Posterior vena cava (tissue), 2 donors: ENCODE measurements at places on chromosomes 1 and 21.
A peak's percentile ranks its signal among the peaks of the same experiment; 100 is the strongest.

GRCh38 chr1:29747196-29747595 is 510.9 kb downstream of the PTPRU start:
- peak; percentile 3 for DNase-seq

GRCh38 chr1:26009796-26010447 is 11.7 kb upstream of the EXTL1 start:
- DNase-seq = no peak

DNA sequence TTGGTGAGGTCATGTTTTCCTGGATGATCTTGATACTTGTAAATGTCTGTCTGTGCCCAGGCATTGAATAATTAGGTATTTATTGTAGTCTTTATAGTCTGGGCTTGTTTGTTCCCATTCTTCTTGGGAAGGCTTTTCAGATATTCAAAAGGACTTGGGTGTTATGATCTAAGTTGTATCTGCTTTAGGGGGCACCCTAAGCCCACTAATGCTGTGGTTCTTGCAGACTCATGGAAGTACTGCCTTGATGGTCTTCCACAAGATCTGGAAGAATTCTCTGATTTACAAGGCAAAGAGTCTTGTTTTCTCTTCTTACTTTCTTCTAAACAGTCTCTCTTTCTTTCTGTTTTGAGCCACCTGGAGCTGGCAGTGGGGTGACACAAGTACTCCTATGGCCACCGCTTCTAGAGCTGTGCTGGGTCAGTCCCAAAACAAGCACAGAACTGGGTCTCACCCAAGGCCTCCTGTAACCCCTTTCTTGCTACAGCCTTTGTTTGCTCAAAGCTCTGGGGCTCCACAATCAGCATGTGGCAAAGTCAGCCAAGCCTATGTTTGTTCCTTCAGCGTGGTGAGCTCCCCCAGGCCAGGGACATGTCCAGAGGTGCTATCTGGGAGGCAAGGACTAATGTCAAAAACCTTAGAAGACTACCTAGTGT is 12.6 kb downstream of the VN1R5 start:
- DNase-seq = no peak

- no peak for DNase-seq
Observed at GRCh38 chr1:221204055-221204833, 325.0 kb downstream of the HLX start.

GRCh38 chr1:45876000-45876617 is 72.7 kb downstream of the MAST2 start:
- DNase-seq = no peak

- no peak for DNase-seq
Observed at GRCh38 chr1:165371588-165372225, 15.2 kb upstream of the LMX1A start.

GRCh38 chr1:167332503-167332902 is 111.8 kb downstream of the POU2F1 start:
- no peak for DNase-seq

DNA sequence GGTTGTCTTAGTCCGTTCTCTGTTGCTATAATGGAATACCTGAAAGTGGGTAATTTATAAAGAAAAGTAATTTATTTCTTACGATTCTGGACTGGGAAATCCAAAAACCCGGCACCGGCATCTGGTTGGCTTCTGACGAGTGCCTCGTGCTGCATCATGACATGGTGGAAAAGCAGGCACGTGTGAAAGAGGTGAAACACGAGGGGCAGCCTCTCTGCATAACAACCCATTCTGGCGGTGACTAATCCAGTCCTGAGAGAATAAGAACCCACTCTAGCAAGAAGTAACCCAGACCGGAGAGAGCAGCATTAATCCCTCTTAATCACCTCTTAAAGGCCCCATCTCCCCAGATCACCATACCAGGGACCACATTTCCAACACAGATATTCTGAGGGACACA is 2.7 kb upstream of the EDEM3 start:
- no peak for DNase-seq
